GM13977 (cell line): ENCODE measurements at places on chromosomes 6 and 20.

DNA sequence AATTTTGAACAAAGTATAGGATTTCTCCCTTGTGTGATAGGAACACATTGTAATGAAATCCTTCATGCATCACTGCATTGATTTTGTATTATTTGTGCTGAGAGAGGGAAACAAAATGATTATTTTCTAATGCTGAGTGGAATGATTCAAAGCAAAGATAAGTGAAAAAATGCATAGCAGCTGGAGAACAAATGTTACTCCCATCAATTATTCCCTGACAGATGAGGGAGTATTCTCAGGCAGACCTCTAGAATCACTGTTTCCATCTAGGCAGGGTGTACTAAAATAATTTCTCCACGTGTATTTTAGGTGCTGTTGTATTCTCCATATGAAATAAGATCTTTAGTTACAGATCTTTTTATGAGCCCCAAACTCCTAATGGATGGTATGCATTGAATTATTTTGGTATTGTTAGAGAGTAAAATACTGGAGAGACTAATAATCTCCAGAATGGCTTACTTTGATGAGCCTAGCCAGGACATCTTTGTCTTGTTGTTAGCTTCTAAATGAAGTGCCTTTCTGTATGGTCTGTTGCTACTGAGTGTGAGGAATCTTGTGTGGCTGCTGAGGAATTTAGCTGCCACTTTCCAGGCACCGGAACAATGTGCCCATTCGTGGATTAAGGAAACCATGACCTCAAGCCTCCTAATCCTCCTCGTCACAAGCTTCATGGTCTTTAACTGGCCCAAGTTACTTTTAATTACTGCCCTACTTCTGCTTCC, 39.6 kb downstream of the RNF217 start:
- DNase-seq = no peak

- DNase-seq = no peak
These were observed 80.5 kb upstream of the NAA20 start for GRCh38 chr20:19936466-19937200.

DNA sequence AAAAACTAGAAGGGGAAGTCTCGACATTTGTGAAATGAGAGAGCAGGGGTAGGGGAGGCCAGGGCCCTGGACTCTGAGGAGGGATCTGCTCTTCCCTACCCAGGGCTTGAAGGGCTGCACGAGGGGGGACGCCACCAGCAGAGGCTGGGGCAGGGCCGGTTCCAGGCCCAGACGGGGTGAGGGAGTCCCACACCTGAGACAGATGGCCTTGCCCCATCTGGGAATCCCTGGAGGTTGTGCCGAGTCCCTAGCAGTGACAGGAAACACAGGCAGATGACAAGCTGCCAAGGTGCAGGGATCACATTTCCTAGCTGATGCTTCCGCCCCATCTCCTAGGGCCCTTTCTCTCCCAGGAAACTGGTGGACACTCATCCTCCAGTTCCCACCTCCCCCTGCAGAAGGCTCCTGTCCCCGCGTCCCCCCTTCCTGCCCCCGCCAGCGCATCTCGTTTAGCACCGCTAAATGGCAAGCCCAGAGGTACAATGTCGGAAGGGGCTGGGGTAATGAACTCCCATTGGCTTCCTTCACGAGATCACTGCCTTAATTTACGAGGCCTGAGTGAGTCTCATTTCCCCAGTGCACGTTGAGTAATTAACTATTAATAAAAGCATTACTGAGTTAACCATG, 35.2 kb upstream of the CDH22 start:
- no peak for DNase-seq

- no peak for DNase-seq
These were observed 26.3 kb downstream of the HCK start for GRCh38 chr20:32078322-32078721.

DNA sequence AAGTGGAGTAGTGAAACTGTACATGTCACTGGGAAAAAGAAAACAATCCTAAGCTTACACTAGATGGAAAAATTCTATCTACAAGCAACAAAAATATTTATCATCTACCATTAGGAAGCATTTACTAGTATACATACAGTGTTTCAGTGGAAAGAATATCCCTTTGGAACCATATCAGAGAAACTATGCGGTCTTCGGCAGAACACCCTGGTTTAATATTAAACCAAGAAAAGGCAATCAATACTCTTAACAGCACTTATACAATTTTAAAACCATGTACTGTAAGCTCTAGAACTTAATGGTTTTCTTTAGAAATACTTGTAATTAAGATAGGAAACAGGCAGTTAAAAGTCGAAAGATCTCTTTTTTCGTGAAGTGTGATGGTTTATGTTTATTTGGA, 32.3 kb downstream of the GCLC start:
- DNase-seq = no peak

DNA sequence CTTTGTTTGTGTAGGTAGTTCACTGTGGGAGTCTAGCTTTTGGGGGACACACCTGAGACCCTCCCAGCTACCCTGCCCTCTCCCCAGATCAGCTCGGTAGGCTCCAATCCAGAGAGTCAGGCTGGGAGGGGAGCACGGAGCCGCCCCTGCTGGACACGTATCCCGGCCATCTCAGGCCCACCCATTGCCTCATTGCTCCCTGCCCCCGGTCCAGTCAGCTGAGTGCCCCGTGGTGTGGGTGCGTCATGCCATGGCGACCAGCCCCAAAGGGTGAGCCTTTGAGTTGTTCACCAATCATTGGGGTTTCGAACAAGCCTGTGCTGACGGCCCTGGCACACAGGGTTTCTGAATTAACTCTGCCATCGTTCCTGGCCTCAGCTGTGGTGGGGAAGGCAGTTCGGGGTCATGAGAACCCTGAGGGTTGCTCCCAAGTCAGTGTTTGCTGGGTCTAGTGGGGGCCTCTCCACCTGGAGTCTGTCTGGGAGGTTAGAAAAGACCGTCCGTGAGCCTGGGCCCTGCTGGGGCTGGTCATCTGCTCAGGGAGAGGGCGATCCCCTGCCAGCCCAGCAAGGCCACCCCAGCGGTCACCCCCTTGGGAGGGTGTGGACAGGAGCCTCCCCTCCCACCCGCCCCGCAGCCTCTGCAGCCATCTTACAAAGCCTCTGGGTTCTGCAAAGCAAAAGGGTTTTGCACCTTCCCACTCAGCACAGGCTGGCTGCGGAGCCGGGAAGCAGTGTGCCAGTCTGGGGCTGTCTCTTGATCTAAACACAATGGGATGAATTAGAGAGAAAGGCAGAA, 34.5 kb downstream of the NTSR1 start:
- DNase-seq = no peak

DNA sequence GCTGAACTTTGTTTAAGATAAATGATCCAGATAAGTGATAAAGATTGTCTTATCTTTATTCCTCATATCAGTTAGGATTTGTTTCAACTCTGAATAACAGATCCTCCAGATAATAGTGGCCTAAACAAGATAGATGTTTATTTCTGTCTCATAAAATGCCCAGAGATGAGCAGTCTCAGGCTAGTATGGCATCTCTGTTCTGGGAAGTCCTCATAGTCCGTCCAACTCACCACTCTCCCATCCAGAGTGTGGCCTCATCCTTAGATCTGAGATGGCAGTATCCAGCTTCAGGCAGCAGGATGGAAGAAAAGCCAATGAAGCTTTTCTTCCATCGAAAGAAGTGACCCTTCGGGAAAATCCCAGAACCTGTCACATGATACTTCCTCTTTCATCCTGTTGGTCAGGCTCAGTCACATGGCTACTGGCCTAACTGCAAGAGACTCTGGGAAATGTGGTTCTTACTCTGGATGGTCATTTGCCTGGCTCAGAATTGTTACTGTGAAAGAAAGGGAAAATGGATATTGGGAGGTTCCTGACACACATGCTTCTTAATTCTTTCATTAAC, 29.4 kb upstream of the TAGAP start:
- no peak for DNase-seq

- DNase-seq = no peak
These were observed 162.7 kb downstream of the MTHFD1L start for GRCh38 chr6:151027936-151028838.
